ENCODE measurements at places on chromosomes 16 and 17.

- DNase-seq: no peak
Measured at GRCh38 chr17:1546292-1546922, 16.2 kb downstream of the PITPNA start.

GRCh38 chr16:48277158-48277557, 29.8 kb upstream of the ABCC11 start:
- no peak for DNase-seq

- DNase-seq: no peak
Measured at GRCh38 chr16:57538235-57538721, 1.9 kb upstream of the CCDC102A start.

GRCh38 chr17:38451030-38451839, 23.0 kb downstream of the ARHGAP23 start:
- DNase-seq: no peak

DNA sequence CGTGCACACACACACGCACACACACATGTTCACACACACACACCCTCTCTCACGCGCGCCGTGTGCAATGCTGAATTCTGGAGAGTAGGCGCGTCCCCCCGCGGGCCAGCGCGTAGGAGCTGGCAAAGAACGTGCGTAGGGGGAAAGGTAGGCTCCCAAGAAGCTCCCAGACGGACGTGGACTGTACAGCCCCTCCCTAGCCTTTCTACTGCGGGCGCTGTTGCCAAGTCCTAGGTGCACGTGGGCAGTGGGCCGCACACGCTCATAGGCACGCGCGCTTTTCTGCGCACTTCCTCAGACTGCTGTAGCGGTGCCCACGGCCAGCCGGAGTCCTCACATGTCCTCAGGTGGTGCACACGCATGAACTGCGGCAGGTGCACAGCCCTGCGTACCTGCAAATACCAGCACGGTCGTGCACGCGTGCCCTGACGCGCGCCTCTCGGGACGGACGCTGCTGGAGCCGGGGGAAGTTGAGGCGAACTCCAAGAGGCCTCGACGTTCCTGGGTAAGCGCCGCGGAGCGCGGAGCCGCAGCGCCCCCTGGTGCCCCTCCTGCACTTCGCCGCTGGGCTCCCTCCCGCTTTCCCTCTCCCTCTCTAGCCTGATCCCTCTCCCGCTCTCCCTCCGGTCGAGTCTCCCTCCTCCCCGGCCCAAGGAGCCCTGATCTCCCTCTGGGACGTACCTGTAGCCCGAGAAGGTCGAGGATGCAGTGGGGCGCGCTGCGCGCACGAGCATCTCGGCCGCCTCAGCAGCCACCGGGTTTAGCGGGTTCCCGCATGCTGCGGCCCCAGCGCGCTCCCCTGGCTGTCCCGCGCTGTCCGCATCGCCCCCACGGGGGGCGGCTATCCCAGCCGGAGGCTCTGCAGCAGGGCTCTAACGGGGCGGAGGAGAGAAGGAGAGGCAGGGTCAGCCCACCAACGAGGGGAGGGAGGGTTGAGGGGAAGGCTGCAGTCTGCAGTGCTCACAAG, 749 bp downstream of the GRIN2A start:
- DNase-seq: peak; percentile 80

- no peak for DNase-seq
Measured at GRCh38 chr16:30738984-30739951, 9.0 kb upstream of the PHKG2 start.

DNA sequence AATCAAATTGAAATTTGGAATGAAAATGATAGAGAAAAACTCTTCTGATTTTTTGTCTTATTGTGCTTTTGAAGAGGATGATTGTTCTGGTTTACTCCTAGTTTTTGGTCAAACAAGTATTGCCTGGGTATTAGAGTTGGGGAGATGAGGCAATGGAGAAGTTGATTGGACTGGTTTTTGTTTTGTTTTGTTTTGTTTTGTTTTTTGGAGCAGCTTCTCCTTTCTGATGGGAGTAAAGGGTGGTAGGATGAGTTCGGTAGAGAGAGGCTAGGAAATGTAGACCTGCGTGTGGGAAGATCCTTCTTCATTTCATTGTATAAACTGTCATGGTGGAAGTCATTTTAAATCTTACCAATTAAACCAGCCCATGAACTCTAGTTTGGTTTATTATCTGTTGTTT, 17.7 kb downstream of the ATP6V0A1 start:
- DNase-seq: no peak

DNA sequence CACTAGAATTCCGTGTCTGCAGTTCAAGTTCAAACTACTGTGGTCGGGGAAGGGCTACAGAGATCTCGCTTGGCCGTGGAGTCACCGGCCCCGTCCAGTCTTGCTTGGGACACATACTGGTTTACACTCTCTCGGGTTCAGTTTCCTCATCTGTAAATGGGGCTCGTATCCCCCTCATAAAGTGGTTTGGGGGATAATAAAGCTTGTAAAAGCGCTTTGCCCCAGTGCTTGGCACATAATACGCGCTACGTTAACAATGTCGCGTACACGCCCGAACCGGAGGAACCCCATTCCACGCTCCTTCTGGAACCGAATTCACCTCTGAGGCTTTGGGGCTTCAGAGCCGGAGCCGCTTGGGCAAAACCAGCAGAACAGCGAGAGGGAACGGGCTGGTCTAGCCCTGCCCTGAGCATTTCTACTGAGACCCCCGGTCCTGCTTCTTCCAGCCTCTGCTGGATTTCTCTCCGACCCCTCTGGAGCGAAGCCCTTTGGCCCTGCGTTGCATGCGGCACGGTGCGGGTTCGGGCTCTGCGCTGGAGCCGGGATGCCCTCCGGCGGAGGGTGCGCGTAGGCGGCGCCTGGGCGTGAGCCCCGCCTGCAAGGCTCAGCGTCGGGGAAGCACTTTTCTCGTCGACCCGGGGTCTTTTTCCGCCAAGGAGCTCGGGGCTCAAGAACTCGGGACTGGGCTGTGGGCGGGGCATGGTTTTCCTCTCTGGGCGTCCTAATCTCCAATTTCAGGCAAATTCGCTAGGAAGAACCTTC, 26.1 kb upstream of the HOXB13 start:
- DNase-seq: no peak

All from neuronal stem cell (in vitro differentiated cells).